ENCODE measurements at places on chromosomes 6 and 20.

- no peak overlapping the region for H3K4me3 ChIP-seq
- no peak for DNase-seq
- no peaks in the 10 kb centered on the region for H3K4me1 ChIP-seq
- no peaks in the 10 kb centered on the region for H3K27me3 ChIP-seq
Measured at GRCh38 chr6:147381712-147382111, 126.8 kb upstream of the SAMD5 start.

DNA sequence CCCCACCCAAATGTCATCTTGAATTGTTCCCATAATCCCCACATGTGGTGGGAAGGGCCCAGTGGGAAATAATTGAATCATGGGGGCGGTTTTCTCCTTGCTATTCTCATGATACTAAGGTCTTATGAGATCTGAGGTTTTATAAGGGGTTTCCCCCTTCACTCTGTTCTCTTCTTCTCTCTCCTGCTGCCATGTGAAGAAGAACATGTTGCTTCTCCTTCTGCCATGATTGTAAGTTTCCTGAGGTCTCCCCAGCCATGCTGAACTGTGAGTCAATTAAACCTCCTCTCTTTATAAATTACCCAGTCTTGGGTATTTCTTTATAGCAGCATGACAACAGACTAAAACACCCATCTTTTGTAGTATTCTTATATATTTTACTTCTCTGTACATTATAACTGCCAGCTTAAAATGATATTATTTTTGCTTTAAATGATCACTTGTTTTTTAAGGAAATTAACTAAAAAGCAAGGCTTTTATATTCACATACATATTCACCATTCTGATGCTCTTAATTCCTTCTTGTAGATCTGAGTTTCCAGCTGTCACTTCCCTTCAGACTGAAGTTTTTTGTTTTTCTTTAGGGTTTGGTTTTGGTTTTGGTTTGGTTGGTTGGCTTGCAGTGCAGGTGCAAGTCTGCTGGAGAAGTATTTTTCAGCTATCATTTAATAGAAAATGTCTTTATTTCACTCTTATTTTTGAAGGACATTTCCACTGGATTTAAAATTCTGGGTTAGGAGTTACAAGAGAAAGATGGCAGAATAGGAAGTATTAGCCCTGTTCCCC lies 4.6 kb upstream of the ZSCAN31 start:
- H3K4me1 ChIP-seq: peaks cover 15% of the 10 kb centered on the region
- H3K4me3 ChIP-seq: no peak overlapping the region
- H3K27ac ChIP-seq: no peak overlapping the region

DNA sequence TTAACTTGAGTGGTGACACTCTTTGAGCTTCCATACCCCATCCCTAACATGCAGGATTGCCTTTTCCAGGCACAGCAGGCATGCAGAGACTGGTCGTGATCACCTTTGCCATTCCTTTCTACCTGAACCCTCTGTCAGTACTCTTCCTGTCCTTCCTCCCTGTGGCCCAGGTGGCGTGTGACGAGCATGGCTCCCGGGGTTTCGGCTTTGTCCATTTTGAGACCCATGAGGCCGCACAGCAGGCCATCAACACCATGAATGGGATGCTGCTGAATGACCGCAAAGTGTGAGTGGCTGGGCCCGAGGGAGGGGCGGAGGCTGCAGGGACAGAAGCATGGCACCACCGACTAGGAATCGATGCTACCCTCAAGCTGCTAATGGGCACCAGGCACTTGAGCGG lies 6.7 kb downstream of the PABPC1L start:
- H3K27me3 ChIP-seq: no peaks in the 10 kb centered on the region
- no peak for DNase-seq
- peaks cover 3% of the 10 kb centered on the region for H3K4me1 ChIP-seq

- H3K4me3 ChIP-seq: peak overlapping the region; percentile 84
- H3K27ac ChIP-seq: peak overlapping the region; percentile 82
- no peaks in the 10 kb centered on the region for H3K27me3 ChIP-seq
- no peaks in the 10 kb centered on the region for H3K36me3 ChIP-seq
Measured at GRCh38 chr6:144215402-144215931, 65.2 kb downstream of the STX11 start.

GRCh38 chr6:82894653-82895259 lies 170.9 kb downstream of the UBE3D start:
- no peak for DNase-seq
- no peaks in the 10 kb centered on the region for H3K27me3 ChIP-seq
- no peak overlapping the region for H3K4me3 ChIP-seq
- H3K27ac ChIP-seq: no peak overlapping the region
- H3K36me3 ChIP-seq: no peaks in the 10 kb centered on the region

Data from CD4-positive, alpha-beta T cell (primary cell).